Stimulated activated CD4-positive, alpha-beta T cell treated with anti-CD3 and anti-CD28 coated beads, Interleukin-4, amount 100 ng/mL, for 24 hours (primary cell): ENCODE measurements at places on chromosomes 16 and 17.

DNA sequence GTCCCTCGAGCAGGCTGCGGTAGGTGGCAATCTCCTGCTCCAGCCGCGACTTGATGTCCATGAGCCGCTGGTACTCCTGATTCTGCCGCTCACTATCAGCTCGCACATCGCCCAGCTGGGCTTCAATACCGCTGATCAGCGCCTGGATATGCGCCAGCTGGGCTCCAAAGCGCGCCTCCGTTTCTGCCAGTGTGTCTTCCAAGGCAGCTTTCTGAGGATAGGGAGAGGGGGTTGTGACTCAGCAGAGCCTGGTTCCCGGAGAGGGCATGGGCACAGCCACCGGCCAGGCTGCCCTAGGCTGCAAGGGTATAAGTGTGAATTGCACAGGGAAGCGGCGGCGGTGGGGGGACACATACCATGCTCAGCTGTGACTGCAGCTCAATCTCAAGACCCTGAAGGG is 4.3 kb downstream of the KRT19 start:
- DNase-seq, result no peak

DNA sequence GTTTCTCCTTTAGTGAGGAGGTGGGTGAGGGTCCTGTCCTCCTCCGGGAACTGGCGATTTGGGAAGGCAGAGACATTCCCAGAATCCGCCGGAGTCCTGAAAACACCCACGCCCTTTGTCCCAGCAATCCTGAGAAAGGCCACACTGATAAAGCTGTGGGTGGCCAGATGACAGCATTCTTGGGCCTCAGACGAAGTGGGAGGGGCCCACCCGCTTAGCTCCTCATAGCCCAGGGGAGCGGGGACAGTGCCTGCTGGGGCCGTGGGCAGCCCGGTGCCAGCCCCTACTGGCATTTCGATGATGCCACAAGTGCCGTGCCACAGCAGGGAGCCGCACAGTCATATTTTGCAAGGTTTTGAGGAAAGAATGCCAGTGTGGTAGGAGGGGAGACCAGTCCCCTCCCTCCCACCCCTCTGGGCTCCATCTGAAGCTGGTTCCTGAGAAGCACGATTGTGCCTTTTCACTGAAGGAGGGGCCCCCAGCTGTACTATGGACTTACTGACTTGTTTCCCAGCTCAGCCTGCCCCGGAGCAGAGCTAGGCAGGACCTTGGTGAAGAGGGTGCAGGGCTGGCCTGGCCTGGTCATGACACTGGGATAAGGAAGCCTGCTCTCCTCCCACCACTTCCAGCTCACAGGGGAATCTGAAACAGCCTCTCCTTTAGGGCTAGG is 20.9 kb upstream of the MPRIP start:
- DNase-seq, result no peak

DNA sequence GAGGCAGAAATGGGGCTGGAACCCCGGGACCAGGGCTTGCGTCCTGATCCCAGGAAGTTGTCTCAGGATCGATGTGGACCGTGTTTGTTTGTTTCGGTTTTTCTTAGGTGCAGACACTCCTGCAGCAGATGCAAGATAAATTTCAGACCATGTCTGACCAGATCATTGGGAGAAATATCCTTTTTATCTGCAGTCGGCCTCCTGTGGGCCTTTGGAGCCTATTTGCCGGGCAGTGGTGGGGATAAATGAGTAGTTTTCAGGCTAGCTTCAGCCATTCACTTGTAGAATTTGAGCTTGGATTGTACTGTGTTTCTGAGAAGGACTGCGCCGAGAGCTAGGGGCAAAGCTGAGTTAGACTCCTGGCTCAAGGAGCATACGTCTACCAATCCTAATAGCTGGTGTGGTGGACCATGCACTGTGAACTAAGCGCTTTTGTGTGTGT is 816 bp downstream of the HSBP1 start:
- DNase-seq, result no peak

DNA sequence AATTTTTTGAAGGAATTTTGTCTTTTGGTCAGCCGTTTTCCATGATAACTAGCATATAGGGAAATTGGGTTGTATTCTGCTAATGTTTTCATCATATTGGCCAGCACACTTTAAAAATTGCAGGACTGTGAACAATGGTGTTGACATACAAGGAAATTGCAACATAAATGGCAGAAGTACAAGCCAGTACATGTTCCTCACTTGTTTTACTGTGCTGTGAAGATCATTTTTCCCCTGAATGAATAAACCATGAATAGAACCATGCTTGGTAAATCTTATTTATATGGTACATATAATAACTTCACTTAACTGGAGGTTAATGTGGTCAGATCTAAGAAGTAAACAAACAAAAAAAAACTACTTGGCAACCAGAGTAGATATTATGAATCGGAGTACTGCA is 22.8 kb downstream of the OMG start:
- no peak for DNase-seq

DNA sequence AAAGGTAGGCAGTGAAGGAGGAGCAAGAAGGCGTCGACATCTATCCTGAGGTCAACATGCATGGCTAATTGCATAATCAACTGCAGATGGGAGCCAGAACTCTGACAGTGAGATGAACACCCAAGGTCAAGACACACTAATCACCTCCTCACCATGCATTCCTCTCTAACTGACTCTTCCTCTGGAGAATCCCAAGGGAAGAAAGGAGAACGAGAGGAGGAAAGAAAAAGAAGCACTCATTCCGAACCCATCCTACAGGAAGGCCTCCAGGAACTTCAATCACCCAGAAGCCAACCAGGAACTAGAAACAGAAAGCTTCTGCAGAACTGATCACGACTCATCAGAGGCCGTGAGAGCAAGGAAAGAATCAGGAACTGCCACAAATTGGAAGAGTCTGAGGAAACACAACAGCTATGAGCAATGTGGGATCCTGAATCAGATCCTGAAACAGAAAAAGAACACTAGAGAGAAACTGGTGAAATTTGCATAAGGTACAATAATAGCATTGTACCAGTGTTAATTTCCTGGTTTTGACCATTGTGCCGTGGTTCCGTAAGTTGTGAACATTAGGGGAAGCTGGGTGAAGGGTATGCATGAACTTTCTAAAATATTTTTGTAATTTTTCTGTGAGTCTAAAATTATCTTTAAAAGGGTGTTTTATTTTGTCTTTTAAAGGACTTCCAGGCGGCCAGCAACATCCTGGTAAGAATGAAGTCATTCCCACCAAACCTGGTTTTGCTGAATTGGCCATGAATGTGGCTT is 10.0 kb upstream of the BEAN1 start:
- no peak for DNase-seq

DNA sequence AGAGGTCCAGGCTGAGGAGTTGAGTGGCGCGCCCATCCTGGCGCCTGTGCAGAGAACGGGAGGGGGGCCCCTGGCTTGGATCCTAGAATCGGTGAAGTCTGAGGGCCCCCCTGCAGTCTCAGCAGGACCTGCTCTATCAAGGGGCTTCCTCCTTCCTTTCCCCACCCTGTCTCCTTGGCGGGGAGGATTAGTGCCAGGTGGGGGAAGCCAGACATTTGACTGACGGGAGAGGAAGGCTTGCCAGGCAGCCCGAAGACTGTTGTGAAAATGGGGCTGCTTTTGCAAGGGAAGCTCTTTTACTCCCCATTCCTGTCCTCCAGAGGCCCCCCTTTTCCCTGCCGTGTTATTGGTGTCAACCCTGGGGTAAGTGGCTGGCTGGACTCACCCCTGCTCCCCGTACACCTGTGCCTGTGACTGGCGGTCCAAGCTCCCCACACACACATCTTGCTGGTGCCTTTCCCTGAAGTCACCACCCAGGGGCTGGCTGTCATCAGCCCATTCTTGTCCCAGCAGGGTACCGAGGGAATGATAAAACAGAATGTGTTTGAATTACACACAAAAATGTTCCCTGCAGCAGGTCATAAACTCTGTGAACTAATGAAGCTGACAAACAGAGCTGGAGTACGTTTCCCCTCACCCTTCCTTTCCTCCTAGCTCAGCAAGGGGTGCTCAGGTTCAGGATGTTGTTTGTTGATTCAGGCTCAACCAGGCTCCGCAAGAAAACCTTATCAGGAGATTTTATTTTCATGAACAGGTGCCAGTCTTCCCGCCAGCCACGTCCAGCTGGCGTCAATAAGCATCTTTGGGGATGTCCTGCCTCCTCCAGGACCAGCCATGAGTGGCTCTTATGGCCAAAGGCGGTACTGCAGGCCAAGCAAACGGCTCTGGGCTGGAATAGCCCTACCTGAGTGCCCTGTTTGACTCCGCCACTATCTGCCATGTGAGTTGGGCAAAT is 4.4 kb upstream of the ARMC7 start:
- peak; percentile 36 for DNase-seq

DNA sequence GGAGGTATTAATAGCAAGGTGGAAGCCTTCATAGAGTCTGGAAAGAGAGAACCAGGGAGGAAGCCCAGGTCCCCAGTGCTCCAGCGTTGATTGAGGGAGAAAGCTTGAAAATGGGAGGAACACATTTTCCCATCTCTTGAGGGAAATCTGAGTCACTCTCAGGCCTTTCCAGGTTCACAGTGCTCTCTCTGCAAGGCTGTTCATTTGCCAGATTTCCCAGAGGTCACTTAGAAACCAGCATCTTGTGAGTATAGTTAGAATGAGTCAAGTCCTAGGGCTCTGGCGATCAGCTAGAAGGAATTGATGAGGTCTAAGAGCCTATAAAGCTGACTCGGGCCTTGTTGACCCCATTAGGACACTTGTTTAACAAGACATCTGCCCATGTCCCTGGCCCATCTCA is 17.7 kb upstream of the ZNF594 start:
- DNase-seq, result no peak

GRCh38 chr16:65878347-65878746 is 488.1 kb upstream of the CDH5 start:
- no peak for DNase-seq

- DNase-seq, result no peak
Measured at GRCh38 chr17:7355053-7355452, at the start of gene TMEM95. TMEM95 (plus strand) TSS chr17:7355156; CDS start chr17:7355205, 49 bp downstream.

DNA sequence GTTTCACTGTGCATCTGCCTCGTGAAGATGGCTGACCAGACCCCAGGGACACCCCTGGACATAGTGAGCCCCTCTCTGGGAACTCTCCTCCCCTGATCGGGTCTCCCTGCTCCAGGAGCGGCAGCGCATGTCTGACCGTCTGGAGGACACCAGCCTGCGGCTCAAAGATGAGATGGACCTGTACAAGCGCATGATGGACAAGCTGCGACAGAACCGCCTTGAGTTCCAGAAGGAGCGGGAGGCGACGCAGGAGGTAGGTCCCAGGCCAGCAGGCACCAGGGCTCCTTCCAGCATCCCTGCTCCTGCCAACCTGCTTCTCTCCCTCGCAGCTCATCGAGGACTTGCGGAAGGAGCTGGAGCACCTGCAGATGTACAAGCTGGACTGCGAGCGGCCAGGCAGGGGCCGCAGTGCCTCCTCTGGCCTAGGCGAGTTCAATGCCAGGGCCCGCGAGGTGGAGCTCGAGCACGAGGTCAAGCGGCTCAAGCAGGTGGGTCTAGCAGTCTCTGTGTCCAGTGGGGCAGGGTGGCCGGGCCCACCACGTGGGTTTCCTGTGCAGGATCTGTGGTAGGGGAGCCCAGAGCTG is 136.9 kb downstream of the RAB11FIP4 start:
- no peak for DNase-seq

DNA sequence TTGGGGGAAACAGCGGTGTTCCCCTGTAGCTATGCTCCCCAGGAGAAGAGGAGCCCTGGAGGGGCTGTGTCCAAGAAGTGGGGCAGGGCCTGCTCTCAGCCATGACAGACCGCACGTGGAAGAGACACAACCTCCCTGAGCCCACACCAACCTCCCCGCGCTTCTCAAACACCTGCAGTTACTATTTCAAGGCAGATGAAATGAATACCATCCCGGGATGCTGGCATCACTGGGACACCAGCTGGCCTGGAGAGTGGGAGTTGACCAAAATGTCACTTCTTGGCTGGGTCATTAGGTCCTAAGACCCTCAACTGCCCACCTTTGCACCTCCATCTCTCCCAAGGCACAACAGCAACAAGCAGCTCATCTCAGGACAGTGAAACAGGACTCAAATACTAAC is 32.0 kb downstream of the SPHK1 start:
- DNase-seq, result no peak

- no peak for DNase-seq
Measured at GRCh38 chr16:9438991-9439390, 347.5 kb downstream of the HAPSTR1 start.

- DNase-seq, result peak; percentile 27
Measured at GRCh38 chr16:67393111-67393787, at the start of gene TPPP3. TPPP3 (minus strand) TSS chr16:67393498; CDS start chr16:67391111, 2,387 bp downstream.

- DNase-seq, result no peak
Measured at GRCh38 chr17:7396147-7396546, 1.8 kb upstream of the PLSCR3 start.

DNA sequence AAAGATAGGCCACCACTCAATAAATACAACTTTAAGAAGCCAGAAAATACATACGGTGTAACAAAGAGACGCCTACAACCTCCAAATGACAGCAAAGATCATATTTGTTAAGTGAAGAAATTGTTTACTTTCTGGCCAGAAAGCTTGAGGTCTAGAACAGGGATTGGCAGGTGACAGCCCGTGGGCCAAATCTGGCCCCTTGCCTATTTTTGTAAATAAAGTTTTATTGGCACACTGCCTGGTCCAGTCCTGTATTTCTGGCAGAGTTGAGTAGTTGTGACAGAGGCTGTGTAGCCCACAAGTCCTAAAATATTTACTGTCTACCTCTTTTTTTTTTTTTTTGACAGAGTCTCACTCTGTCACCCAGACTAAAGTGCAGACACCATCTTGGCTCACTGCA is 3.4 kb upstream of the CLEC19A start:
- DNase-seq, result no peak

DNA sequence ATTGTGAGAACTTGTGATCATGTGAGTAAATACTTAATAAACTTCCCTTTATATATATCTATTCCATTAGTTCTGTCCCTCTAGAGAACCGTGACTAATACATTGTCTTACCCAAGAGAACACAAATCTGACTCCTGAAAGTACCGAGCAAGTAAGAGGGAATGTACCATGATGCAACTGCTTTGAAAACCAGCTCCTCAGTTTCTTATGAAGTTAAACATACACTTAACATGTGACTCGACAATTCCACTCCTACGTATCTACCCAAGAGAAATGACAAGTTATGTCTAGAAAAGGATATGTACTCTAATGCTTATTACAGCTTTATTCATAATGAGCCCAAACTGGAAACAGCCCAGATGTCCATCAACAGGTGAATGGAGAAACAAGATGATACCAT is 8.8 kb upstream of the GJD3 start:
- no peak for DNase-seq

DNA sequence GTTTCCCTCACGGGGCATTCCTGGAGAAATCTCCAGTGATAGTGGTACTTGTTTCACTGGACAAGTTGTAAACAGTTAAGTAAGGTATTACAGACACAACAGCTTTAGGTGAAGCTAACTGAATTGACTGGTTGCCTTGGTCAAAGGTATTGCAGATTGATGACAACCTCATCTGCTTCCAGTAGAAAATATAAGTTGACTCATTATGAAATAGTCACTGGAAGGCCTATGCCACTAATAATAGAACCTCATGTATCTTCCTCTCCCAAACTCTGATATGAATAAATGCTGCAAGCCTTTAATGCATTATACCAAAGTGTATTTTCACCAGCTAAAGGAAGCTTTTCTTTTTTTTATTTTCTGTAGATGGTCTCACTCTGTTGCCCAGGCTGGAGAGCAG is 44.8 kb downstream of the GLG1 start:
- no peak for DNase-seq

- no peak for DNase-seq
Measured at GRCh38 chr17:4771519-4772234, at the start of gene TM4SF5. TM4SF5 (plus strand) TSS chr17:4771886; CDS start chr17:4771923, 37 bp downstream.

GRCh38 chr16:11140098-11140375 is 116.0 kb downstream of the SOCS1 start:
- peak; percentile 14 for DNase-seq

- DNase-seq, result no peak
Measured at GRCh38 chr17:54951286-54951685, 17.2 kb downstream of the COX11 start.
